Temporal lobe (tissue), 4 donors: ENCODE measurements at places on chromosomes 12 and 14. TPM values are rescaled to one million over a fixed set of nuclear protein-coding genes. Genes with fewer than 3 reads are reported as not detected.

Gene INSM2
- 0.25 TPM for total RNA-seq

Gene RND1
- 27.5 TPM for total RNA-seq

Gene SLC4A8
- 35.2 TPM for total RNA-seq

Gene OTOGL
- 0.25 TPM for total RNA-seq

Gene DRAM1
- total RNA-seq = 0.98 TPM

Gene SLCO1B1
- not detected for total RNA-seq
